Muscle of leg (tissue), 16 donors: ENCODE measurements at places on chromosomes 3 and 15.

GRCh38 chr3:45215466-45215865 lies 10.6 kb downstream of the TMEM158 start:
- DNase-seq = no peak

GRCh38 chr3:149016669-149017541 lies 25.6 kb downstream of the GYG1 start:
- DNase-seq = peak; percentile 64

- DNase-seq = no peak
Observed at GRCh38 chr3:146498002-146498736, 28.8 kb upstream of the PLSCR2 start.

- DNase-seq = peak; percentile 70
Observed at GRCh38 chr15:71203586-71204474, 88.6 kb downstream of the THSD4 start.

DNA sequence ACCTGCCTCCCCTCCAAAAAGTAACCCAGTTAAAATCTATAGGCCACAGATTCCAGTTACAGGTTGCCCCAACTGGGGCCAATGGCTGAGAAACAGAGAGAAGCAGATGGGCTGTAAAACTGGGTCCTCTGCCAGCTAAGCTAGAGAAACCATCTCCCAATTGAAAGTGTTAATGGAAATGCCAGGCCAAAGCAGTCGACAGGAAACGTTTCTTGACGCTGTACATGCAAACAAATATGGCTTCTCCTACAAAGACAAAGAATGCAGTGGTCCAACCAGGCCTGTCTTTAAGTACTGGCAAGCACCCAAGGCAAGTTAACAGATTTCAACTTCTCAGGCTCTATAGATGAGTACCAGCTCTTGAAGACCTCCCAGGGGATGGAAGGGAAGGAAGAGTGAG lies 71.3 kb downstream of the MAGI1 start:
- DNase-seq = no peak

GRCh38 chr15:70512772-70513362 lies 250.5 kb downstream of the UACA start:
- DNase-seq = no peak

GRCh38 chr3:5784690-5785089 lies 597.2 kb downstream of the EDEM1 start:
- peak; percentile 14 for DNase-seq

DNA sequence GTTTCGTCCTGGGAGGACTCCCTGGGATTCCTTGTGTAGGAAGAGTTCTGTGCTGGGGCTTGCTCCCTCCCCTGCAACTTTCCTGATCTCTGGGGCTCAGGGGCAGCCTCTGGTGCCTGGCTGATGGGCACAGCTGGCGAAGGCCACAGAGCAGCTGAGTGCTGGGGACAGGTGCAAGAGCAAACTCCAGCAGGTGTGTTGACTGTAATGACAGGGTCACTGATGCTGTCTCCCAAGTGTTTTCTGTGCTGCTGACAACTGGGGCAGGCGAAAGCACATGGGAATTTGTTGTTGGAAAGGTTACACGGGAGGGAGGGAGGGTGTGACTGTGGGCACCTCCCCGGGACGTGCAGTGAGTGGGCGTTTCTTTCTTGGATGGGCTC lies 21.6 kb downstream of the CPN2 start:
- peak; percentile 77 for DNase-seq

DNA sequence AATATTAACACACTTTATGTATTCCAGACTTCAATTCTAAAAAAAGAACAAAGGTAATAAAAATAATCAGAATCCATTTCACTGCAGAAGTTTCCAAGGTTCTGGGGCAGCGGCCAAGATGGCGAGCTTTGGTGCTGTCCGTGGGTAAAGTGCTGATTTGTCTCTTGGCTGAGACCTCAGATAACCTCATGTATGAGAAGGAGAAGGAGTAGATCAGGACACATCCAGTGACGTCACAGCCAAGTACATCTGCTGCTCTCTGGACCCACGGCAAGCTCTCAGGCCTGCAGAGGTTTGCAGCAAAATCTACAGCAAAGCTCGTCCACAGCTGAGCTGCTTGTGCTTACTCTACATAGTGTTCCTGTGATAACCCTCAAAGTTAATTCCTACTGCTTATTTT lies 165.7 kb downstream of the MAGI1 start:
- peak; percentile 67 for DNase-seq

- no peak for DNase-seq
Observed at GRCh38 chr3:187064210-187065115, 74.8 kb downstream of the RPL39L start.

DNA sequence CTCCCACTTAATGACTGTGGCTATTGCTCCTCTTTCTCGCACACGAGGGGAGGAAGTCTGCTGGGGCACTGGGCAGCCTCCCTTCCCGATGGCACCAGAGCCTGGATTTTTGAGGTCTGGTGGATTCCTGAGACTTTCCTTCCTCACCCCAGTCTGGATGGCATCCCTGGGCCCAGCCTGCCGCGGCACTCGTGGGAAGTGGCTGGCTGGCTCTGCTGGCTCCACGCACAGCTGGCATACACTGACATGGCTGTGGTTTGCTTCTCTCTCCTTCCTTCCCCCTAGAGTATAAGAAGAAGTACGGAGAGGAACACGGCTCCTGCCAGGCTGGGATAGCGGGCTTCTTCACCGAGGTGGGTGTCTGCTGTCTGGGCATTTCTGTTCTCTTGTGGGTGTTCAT lies 319.8 kb upstream of the LRRFIP2 start:
- DNase-seq = no peak

DNA sequence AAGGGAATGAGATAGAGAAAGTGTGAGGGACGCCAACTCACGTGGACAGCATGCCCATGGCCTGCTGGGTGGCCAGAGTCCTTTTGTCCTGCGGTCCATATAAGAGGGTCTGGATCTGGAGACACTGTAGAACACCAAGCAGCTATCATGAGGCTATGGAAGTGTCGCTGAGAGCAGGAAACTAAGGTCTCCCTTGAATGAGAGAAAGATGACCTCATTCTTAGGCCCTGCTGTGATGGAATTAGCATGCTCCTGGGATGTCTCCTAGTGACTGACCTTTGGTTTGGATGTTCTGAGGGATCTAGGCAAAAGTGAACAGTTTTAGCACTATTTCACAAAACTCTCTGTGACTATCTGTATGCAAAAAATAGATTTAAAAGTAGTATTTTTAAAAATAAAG lies 34.4 kb downstream of the SYNM start:
- DNase-seq = no peak

DNA sequence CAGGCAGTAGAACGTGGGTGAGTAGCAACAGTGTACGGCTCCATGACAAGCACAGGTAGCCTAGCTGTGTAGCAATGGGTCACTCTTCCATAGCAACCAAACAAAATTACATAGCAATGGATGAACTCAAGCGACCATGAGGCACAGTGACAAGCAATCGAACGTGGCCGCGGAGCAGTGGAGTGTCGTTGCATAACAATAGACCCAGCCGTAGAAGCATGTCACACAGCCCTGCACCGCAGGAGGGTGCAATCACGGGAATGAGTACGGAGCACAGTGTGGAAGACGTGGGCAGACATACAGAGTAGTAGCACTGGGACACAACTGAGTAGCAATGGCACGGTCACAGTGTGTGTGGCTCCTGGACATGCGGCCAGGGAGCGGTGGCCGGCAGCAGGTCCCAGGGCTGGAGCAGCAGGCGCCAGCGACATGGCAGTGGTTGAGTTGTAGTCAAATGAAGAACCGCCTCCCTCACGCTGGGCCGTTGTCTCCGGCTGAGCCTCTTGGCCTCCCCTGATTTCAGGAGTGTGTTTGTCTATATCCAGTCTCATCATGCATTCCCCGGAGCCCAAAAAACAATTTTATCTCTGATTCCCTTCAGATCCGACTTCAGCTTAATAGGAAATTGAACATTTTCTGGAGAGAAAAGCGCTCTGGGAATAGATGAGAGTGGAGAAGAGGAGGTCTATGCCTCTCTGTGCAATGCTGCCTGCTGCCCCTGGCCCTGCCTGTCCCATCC lies 64.1 kb downstream of the CCDC33 start:
- DNase-seq = no peak

GRCh38 chr15:77646104-77646694 lies 13.5 kb upstream of the LINGO1 start:
- DNase-seq = no peak

GRCh38 chr3:45232521-45232920 lies 6.4 kb upstream of the TMEM158 start:
- no peak for DNase-seq

DNA sequence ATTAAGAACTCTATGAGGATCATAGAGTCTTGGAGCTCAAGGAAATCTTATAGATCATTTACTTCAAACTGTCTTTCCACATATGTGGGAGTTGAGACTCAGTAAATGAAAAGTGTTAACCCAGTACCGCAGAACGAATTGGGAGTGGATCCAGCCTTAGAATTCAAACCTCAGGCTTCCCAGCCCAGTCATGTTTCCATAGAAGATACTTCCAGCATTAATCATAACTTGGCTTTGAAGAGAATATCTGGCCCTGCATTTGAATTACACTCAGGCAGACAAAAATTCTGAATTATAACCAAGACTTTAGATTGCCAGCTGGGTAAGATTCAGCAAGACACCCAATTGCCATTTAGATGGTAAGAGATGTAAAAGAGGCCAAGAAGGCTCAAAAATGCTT lies 972.0 kb downstream of the TUSC7 start:
- peak; percentile 54 for DNase-seq

- DNase-seq = no peak
Observed at GRCh38 chr3:143362115-143362991, 242.8 kb downstream of the CHST2 start.

- DNase-seq = no peak
Observed at GRCh38 chr15:90701048-90701447, 16.1 kb upstream of the BLM start.

- peak; percentile 88 for DNase-seq
Observed at GRCh38 chr15:51077221-51078153, 17.2 kb downstream of the TNFAIP8L3 start.

- DNase-seq = no peak
Observed at GRCh38 chr15:83873966-83874365, 220.0 kb downstream of the ADAMTSL3 start.

- peak; percentile 53 for DNase-seq
Observed at GRCh38 chr3:21894459-21895340, 143.7 kb upstream of the ZNF385D start.

DNA sequence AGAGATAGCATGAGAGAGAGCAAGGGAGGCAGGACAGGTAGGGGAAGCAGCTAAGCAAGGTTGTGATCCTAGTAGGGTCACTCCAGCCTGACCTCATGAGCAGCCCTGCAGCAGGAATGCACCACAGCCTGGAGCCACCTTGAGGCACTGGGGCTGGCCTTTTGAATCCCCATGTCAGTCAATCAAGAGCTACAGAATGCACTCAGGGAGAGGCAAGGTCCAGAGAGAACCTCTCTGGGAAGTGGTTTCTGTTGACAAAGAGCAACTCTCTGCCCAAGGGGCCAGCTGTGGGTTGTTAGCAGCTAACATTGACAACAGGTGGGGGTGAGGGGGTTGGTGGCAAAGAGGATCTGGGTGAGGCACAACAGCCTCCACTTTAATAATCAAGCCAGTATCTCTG lies 54.6 kb downstream of the TRANK1 start:
- DNase-seq = no peak

GRCh38 chr15:95363646-95364045 lies 966.9 kb upstream of the NR2F2 start:
- DNase-seq = peak; percentile 21

GRCh38 chr3:127535901-127536829 lies 54.4 kb downstream of the TPRA1 start:
- DNase-seq = no peak

- no peak for DNase-seq
Observed at GRCh38 chr3:185129083-185129482, 23.8 kb downstream of the C3orf70 start.

- peak; percentile 86 for DNase-seq
Observed at GRCh38 chr15:66803182-66803729, 101.2 kb downstream of the SMAD6 start.

GRCh38 chr3:33931512-33931911 lies 133.1 kb downstream of the PDCD6IP start:
- no peak for DNase-seq

DNA sequence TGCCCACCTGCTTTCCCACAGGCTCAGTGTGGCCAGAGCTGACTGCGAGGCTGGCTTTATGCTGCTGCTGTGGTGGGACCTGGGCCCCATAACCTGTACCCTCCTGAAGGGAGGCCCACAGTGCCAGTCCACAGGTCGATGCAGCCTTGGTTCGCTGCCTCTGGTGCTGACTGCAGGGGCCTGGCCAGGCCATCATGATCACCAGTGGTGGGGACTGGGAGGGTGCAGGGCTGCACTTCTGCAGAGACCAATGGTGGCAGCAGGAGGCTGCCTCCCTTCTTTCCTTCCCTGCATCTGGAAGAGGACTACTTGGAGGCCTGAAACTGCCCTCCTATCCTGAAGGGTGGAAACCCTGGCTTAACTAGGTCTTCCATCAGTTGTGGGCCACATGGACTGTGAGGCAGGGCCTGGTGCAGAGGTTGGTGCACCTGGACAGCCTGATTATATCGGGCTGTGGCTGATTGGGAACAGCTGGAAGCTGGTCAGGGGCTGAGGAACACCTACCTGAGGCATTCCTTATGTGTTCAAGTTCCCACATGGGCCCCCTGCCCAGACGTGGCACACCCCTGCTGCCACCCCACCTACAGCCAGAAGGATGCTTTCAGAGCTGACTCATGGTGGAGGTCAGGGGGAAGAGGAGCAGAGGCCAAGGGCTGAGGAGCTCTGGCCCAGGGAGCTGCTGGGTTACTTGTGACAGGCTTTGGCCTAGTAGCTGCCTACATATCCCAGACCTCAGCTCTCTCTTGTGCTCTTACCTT lies 29.8 kb downstream of the POMGNT2 start:
- no peak for DNase-seq

DNA sequence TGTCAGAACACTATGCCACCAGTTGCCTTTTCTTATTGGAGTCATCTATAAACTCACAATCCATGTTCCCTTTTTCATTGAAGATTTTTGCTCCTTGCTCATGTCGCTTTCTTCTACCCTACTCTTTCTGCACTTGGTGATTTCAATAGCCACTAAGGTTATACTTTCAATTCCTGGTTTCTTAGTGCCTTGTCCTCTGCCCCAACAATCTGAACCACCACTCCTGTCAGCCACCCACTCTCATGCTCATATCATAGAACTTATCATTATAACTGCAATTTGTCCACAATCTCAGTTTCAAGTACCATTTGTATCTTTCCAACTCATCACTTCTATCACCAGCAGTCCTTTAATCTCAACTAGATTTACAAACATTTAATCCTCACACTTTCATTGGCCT lies 10.0 kb upstream of the GRAMD1C start:
- no peak for DNase-seq

DNA sequence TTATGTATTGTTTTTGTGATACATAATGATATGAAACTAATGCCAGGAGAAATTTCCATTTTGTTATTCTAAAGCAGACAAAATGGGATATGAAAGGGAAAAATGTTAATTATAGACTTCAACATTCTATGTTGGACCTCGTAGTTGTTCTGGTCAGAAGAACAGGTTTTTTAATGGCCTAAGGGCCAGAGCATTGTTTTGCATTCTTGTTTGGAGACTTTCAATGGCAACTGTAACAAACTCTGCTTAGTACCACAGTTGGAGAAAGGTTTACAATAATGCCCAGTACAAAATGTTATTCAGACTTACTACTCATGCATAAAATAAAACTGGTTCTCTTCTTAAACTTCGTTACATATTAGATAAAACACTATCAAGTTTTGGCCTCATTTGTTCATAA lies 12.2 kb downstream of the PPARG start:
- no peak for DNase-seq

- no peak for DNase-seq
Observed at GRCh38 chr15:99452010-99452409, 113.8 kb upstream of the MEF2A start.
